Fibroblast of skin of left biceps (primary cell): ENCODE measurements at places on chromosomes 5 and 9.

DNA sequence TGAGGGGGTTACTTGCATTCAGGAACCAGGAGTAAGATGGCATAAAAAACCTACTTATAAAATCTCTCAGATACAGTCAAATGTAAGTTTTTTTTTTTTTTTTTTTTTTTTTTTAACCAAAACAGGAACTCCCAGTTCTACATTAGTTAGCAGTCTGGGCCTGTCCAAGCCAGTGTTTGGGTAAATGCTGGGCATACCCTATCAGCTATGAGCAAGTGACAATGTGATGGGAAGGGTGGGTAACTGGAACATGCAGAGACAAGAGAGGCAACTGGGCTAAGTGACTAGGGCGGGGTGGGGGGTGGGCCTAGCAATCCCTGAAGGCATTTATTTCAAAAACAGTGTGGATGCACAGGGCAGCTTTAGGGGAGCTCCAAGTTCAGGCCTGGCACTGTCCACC, 2.3 kb downstream of the NMRK1 start:
- DNase-seq, result no peak

DNA sequence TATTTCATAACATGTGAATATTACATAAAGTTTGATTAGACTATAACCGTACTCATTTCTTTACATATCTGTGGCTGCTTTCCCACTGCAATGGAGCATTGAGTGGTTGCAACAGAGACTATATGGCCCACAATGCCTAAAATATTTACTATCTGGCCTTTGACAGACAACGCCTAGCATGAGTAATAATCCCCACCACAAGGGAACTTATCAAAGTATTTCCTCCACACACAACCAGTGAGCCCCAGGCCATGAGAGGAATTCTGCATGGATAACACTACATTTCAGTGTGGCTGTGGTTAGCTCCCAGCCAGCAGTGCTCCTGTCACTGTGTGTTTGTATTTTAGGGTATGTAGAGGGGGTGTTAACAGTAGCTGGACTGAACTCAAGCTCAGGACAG, 54.8 kb downstream of the FAM81B start:
- peak; percentile 44 for DNase-seq

DNA sequence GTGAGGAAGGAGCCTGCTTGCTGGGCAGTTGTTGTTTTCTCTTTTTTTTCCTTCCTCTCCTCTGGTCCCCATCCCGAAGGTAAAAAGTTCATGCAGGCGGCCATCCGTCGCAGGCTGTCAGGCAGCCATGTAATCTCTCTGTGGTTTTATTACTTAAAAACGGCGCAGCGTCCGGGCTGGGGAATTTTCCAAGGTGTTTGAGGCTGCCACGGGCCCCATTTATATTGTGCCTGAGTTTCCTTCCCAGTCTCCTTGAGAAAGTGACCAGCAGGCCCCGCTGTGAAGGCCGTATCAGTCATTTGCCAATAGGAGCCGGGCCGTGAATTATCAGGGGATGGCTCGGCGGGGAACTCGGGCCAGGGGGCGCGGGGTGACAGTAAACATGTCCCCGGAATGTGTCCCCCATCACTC, 289.7 kb downstream of the PBX3 start:
- no peak for DNase-seq

DNA sequence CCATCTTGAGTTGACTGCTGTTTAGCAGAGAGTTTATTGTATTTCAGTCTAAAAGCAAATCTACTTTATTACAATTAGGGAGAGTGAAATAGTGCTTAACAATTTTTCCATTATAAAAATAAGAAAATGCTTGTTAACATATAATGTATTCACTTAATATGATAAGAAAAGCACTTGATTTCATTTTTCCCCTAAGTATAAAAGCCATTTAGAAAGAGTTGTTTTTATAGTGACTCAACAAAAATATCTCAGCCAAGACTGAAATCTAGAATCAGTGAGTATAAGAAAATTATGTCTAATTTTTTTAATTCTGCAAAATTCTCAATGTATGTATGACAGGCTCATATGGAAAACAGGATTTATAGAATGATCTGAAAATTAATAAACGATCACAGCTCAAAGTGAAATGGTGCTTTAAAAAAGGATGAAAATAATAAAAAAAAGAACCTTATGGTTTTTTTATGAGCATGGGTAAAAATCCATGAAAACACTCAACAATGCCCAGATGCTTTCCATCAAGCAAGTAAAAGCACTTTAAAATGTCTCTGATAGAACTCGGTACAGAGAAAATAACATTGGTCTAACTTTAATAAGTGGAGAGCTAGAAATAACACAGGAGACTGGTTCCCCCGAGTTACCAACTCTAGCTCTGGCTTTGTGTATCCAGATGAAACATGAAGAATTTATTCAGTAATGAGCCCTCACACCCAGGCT, 1057.8 kb upstream of the WWC1 start:
- DNase-seq, result no peak

- no peak for DNase-seq
Measured at GRCh38 chr5:141786700-141787099, 91.5 kb downstream of the PCDH1 start.

DNA sequence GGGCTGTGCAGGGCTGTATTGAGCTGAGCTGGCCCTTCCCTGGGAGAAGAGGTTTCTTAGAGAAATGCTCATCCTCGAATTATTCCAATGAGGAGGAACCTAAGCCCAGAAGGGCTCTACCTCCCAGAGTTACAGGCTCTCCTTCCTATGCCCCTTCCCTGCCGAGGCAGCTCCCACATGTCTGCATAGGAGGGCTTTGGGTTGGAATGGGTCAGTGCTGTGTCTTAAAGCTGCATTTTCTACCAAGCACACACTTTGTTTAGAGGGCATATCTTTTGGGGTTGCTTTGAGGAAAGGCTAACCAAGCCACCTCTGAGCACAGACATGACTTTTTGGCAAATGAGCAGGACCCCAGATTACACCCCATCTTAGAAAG, 9.1 kb downstream of the NEK6 start:
- no peak for DNase-seq

- DNase-seq, result no peak
Measured at GRCh38 chr9:114373960-114374730, 13.6 kb downstream of the AKNA start.

GRCh38 chr9:114348906-114349482, 19.3 kb downstream of the ORM2 start:
- peak; percentile 88 for DNase-seq

- DNase-seq, result no peak
Measured at GRCh38 chr5:9425710-9426109, 120.2 kb downstream of the SEMA5A start.

- no peak for DNase-seq
Measured at GRCh38 chr5:154756009-154756867, 1.1 kb downstream of the LARP1 start.

DNA sequence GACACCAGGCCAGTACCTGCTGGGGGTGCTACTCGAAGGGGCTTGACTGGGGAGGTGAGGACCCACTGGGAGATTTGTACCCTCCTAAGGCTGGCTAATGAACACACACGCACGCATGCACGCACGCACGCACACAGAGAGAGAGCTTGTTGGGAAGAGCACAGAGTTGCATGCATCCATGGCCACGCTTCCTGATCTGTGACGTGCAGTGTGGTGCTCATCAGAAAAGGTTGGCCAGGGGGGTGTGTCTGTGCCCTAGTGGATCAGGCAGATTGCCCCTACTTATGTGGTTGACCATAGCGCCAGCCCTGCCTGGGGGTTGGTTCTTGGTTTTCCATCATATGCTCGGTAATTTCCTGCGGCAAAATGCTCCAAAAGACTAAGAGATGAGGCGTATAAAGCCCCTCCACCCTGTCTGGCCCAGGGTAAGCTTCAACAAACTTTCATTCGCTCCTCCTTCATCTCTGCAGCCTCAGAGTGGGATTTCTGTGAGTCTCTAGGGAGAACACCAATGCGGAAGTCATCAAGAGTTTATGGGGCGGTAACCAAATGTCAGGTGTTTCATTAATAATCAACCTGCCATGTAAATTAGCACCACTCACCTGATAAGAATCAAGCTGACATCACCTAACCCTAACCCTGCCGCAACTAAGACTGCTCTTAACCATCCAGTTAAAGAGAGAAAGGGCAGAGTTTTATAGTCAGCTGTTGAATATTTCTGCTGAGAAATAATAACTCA, 8.0 kb upstream of the GFI1B start:
- DNase-seq, result no peak

DNA sequence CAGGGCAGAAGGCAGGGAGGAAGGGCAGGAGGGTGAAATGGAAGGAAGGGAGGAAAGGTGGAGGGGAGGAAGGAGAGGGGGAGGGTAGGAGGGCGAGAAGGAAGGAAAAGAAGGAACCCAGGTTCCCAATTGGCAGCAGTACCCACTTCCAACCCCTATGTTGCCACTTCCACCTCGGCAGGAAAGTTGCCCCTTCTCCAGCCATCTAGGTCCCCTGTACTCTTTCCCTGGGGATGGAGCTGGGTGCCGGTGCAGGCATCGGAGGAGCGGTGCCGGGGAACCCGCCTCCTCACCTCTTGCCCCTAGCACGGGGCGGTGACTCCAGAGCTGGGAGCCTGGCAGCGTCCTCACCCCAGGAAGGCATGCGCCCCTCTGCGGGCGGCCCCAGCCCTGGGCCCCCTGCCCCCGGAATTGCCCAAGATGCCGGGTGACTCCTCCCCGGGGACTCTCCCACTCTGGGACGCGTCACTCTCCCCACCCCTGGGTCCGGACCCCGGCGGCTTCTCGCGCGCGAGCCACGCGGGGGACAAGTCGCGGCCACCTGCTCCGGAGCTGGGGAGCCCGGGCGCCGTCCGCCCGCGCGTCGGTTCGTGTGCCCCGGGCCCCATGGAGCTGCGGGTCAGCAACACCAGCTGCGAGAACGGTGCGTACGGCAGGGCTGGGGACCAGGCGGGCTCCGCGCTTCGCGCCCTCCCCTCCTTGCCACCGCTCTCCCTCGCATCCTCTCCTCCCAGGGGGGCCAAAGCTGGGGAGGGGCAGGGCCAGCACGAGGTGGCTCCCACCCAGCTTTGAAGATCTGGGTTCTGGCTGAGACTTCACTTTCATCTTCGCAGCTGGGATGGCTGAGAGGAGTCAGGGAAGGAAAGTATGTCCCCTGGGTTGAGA, at the start of gene NIPAL4:
NIPAL4 (plus strand) TSS at position 499 of the 885 bp plus-strand sequence; CDS start at position 607, 108 bp downstream.
- DNase-seq, result no peak

DNA sequence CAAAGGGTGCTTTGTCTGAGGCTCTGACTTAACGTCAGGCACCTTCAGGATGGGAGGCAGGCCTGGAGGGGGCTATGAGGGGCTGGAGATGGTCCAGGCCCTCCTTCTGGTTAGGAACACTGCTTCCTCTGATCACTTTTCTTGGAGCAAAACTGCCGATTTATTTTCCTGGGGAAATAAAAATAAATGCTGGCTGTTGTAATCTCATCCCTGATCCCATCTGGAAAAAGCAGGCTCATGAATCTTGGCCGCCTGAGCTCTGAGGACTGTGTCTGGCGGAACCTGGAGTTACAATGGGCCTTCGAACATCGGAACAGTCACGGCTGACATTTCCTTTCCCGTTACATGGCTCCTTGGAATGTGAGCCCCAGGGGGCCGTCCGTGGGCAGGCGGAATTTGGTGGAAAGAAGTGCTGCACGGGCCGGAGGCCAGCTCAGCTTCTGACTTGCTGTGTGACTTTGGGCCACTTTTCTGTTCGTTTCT, 157.8 kb downstream of the RGS3 start:
- DNase-seq, result peak; percentile 88

DNA sequence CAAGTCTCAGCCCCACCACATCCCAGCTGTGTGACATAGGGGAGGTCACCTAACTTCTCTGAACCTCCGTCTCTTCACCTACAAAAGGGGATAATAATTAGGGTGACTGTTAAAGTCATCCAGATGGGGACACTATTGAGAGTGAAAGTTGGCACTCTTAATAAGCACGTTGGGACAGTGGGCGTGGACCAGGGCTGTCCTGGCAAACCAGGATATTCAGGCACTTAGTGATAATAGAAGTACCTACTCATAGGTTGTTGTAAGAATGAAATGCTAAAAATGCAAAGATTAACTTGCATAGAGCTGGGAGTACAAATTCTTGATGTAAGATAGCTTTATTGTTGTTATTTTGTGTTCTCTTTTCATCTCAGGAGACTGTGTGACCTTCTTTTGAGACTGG, 177.9 kb downstream of the MELK start:
- no peak for DNase-seq

DNA sequence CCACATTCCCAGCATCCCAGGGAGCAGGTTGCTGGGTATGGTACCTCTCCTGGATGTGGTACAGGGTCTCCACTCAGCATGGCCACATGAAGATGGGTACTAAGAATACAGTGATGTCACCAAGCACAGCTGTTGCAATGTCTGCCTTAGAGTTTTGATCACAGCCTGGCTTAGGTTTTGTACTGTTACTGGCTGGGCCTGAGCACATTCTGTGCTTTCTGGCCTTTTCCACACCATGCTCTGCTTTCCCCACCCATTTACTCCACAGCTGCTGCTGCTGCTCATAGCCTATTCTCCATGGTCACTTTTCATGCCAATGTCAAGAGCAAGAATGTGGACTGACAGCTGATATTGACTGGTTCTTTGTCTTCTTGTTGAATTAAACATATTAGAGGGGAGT, 481.9 kb downstream of the ARHGEF28 start:
- DNase-seq, result no peak

- DNase-seq, result peak; percentile 61
Measured at GRCh38 chr5:34656001-34656699, at the start of gene RAI14. Gene RAI14 (plus strand): TSS chr5:34656328. CDS start chr5:34686920, 30,592 bp downstream.

DNA sequence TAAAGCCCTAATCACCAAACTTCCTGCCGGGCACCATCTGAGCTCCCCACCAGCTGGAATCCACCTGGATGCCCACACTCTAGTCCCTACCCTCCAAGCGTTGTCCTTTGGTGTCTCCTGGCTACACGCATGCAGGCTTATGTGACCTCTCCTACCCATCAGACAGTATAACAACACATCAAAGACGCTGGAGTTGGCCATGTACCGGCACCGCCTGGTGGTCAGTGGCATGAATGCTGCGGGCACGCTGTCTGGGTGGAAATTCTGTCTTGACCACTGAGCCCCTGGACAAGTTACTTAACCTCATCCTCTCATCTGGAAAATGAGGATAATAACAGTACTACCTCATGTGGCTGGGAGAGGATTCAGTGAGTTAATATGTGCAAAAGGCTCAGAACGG, 23.4 kb upstream of the CORO2A start:
- no peak for DNase-seq

DNA sequence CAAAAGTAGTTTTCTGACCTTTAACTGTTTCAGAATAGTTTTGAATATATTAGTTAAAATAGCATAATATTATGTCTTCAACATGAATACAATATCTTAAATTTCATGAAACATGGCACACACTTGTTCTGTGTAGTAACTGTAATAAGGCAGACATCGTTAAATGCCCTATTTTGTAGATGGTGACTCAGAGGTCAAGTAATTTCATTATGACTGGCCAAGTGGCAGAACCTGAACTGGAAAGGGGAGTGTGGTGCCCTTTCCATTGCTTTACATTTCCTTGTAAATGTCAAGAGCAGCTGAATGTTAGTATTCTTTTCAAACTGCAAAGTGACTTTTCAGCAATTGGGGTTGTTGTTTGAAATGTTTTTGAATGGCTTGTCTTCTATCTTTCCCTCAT, 201.2 kb upstream of the CDKN2B start:
- DNase-seq, result no peak

GRCh38 chr9:19161257-19162025, 34.1 kb upstream of the PLIN2 start:
- peak; percentile 72 for DNase-seq

GRCh38 chr5:58330781-58331180, 129.1 kb downstream of the PLK2 start:
- no peak for DNase-seq

GRCh38 chr5:143828710-143829109, 16.7 kb downstream of the HMHB1 start:
- DNase-seq, result no peak
